RPMI7951 (cell line): ENCODE measurements at places on chromosomes 2 and 18. TPM values are rescaled to one million over a fixed set of nuclear protein-coding genes. Genes with fewer than 3 reads are reported as not detected.

DNA sequence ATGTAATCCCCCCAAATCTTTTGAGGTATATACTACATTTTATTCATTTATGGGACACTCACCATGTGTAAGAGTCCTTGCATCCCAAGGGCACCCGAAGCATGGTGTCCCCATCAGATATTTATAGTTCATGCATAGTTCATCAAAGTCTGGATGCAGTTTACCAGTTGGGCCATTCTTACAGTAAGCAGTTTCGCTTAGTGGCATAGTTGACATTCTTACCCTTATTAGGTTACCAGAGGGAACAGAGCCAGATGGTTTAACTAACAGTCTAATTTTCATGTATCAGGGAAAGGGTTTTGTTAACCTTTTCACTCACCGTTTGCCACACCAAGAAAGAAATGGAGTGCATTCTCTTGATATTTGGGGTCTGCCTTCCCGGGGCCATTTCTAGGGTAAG lies 7.1 kb downstream of the ZNF407 start:
- DNase-seq = no peak

- DNase-seq = no peak
These were observed 145.9 kb upstream of the COPS8 start for GRCh38 chr2:236939721-236940231.

GRCh38 chr2:98377544-98377943 lies 31.3 kb downstream of the CNGA3 start:
- DNase-seq = no peak

GRCh38 chr2:157194097-157194688 lies 63.3 kb upstream of the GALNT5 start:
- DNase-seq = peak; percentile 62

Gene FAM161A
- 1.8 and 2.2 TPM in 2 replicates for total RNA-seq

DNA sequence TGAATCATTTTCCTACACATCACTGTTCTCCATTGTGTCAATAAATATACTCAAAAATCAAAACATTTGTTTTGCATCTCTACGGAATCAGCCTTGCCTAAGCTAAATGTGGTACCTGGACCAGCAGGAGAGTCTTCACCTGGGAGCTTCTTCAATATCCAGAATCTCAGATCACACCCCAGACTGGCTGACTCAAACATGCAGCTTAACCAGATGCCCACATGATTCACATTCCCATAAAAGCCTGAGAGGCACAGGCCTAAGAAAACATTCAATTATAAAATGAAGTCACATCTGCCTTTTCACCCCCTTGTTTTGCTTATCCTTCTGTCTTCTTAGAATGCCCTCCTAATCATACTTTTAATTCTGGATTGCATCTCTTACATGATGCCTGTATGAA lies 1045.5 kb upstream of the NXPH2 start:
- DNase-seq = no peak

- no peak for DNase-seq
These were observed 16.7 kb upstream of the LYPD6B start for GRCh38 chr2:149021761-149022160.

DNA sequence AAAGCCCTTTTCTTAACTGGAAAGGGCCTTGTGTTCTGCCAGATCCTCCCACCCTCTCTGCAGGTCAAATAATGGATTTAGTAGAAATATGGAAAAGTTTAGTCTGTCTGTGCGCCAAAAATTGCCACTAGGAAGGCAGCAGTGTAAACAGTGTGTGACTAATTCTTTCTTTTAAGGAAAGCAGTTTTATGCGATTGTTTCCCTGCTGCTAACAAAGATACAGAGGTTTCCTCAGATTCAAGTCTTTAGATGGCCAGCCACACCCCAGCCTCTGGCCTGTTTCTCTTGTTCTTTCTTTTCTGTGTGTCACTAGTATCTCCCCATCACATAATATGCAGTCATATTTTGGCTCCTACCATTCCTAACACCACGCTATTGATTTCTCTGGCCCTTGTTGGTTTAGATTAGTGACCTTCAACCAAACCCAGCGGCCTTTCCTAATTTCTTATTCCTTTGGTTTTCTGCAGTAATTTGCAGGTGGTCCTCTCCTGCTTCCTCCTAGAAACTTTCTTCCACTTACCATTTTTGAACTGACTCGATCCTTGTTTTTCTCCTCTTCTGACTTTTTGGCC lies 157.4 kb downstream of the LTBP1 start:
- peak; percentile 58 for DNase-seq

DNA sequence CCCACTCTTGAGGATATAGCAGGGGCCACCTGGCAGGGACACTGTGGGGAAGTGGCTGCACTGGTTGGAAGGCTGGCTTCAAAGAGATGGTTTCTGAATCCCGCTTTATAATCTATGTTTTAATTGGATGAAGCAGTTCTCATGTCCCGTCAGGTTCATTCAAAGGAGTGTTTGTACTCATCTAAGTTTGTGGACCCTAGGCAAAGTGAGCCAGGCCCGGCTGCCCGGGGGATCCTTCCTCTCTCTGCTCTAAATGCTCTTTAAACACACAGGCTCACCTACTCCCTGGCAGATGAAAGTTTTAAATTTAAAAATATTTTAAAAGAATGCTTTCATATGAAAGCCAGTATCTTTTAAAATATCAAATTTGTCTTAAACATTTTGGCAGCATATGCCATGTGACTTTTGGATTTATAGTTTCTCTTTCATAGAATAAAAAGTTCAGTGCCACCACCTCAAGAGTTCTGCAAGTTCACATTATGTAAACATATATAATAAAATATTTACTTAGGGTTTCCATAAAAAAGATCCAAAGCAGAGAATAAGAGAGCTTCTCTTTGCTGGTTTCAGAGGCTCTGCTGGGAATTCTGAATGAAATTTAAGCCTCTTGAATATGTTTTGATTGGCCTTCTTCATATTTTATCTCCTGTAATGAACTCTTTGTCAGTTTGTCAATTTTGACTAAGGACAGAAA lies 143.5 kb upstream of the ALPP start:
- no peak for DNase-seq

Gene GYPC
- 185 and 192 TPM in 2 replicates for total RNA-seq

DNA sequence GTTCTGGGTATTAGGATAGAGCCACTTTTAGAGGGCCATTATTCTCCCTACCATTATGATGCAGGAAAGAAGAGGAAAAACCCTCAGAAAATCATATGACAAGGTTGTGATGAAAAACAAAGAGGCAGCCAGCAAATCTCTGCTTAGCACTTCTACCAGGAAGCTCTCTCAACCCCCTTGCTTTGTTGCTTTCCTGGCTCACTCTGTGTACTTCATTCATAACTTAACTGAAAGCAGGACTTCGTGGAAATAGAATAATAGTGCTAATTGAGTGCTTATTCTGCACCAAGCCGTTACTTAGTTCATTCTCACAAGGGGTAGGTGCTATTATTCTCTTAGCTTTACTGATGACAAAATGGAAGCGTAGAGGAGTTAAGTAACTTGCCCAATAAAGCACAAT lies 354.1 kb downstream of the HRH4 start:
- no peak for DNase-seq

- DNase-seq = no peak
These were observed 223.9 kb downstream of the ERBB4 start for GRCh38 chr2:212314680-212315079.

DNA sequence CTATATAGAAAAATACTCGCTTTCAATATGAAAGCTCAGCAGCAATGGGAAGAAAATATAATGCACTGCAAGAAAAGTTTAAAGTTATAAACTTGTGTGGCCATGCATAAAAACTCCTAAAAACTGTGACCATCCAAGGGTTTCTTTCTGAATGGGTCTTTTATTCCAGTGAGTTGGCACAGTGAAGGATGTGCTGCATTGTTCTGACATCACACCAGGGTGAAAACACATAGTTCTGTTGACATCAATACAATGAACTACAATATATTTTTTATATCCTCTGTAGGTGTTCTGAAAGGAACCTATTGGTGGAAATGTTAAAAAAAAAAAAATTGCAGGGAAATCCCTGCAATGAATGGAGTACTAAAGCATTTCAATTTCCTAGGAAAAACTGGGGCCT lies 80.2 kb downstream of the CDH20 start:
- DNase-seq = no peak

GRCh38 chr18:5456577-5457461 lies 87.0 kb downstream of the EPB41L3 start:
- DNase-seq = peak; percentile 3

DNA sequence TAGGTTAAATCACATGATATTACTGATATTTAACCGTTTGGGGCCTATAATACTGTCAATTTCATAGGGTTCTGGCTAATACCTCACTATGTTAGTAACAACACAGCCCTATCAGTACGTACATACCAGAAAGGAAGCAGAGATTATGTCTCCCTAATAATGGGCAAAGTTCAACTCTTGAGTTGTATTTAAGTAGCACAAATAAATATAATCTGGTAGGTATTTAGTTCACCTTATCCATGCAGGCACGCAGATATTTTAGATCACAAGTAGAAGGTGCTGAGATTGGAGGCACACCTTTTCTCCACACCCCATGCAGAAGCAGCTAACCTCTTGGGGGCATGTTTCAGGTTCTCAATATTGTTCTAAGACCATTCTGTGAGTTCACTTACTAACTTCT lies 118.9 kb downstream of the IRS1 start:
- DNase-seq = no peak

Gene TTLL4
- 17.5 and 28.7 TPM in 2 replicates for total RNA-seq

Gene GALNT14
- 1.7 and 3.2 TPM in 2 replicates for total RNA-seq

GRCh38 chr2:218429911-218430692 lies 11.2 kb downstream of the VIL1 start:
- no peak for DNase-seq

GRCh38 chr2:17581831-17582230 lies 41.3 kb downstream of the VSNL1 start:
- no peak for DNase-seq

DNA sequence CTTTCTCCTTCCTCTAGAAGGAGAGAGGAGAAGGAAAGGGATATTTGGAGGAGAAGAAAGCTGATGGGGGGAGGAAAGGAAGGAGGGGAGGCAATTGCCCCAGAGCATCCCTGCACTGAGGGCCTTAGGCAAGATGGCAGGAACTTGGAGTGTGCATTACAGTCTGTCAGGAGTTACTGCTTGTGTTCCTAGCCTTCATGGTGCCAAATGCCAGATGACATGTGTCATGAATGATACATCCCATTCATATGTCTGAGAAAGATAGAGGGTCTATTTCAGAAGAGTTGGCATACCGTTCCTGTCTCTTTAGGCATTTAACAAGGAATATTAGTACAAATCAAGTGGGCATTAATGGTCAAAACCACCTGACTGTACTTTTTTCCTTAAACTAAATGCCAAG lies 232.1 kb upstream of the NT5C1B start:
- no peak for DNase-seq

- no peak for DNase-seq
These were observed 1793.4 kb downstream of the SUCLG1 start for GRCh38 chr2:82665691-82666090.

- no peak for DNase-seq
These were observed 309.6 kb upstream of the SKOR2 start for GRCh38 chr18:47560723-47561715.

Gene SERPINB13
- not detected in 2 replicates for total RNA-seq

Gene TDRD15
- total RNA-seq = not detected in 2 replicates

- DNase-seq = no peak
These were observed 88.7 kb downstream of the COBLL1 start for GRCh38 chr2:164752956-164753355.

- DNase-seq = no peak
These were observed 23.0 kb downstream of the SCN1A start for GRCh38 chr2:166104773-166105172.

DNA sequence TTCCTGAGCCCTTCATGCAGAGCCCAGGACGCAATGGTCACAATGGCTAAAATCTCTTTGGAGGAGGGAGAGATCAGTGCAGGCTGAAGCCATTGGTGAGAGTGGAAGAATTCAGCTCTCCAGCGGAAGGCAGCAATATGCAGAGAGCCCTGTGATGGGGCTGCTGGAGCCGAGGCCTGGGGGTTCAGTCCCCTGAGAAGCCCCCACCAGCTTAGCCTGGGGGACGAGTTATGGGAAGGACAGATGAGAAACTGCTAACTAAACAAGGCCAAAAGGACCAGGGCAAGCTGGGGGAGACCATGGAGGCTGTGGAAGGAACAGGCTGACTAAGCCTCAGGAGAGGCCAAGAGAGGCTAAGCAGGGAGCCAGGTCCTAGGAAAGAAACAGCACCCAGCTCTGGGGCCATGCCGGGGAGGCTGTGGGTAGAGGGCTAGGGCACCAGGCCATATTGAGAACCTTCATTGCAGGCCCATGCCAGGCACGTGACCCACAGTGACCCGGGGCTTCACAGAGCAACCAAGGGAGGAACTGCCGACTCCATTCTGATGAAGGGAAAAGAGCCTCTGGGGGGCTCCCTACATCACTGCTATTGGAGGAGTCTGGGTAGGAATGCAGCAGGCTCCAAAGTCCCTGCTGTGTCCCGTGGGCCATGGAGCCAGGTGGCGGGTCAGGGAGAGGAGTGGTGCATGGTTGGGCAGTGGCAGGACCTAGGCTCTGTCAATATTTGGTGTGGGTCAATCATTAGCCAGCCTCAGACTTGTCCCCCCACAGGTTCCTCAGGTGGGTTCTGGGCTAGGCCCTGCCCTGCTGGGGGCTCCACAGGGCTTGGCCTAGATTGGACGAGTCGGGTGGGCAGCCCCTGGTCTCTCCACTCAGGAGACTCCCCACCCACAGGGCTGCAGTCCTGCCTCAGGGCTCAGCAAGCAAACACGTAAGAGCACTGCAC lies 19.8 kb downstream of the PROC start:
- DNase-seq = no peak

DNA sequence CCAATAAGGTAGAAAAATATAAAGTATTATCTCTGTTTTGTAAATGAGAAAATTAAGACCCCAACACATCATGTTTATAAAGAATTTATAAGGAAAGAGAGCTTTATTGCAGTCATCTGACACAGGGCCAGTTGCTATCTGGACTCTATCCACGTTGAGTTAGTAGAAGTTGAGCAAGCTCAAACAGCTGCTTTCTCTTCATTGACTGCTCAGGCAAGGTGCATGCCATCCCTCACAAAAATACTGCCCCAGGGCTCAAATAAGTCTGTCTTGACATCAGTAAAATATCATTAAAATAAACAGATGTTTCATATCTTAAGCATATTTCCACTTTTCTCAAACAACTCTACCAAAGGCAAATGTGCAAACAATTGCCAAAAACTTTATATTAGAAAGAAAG lies 14.8 kb downstream of the COL5A2 start:
- peak; percentile 81 for DNase-seq

GRCh38 chr2:62266433-62267038 lies 70.6 kb downstream of the B3GNT2 start:
- DNase-seq = peak; percentile 93

DNA sequence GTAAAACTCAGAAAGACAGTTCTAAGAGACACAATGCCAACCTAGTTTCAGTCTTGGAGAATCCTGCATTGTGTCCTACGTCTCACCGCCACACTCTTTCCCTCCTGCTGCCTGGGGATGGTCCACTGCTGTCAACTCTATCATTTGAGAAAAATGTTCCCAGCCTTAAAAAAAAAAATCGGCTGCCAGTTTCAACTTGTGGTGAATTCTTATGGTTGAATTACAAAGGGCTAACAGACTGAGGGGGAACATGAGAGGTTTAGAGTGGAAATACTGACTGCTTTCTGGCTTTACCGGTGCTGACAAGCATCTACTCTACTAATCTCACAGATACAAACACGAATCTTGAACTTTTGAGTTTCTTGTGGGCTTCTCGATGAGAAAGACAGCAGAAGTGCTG lies 74.0 kb downstream of the NAB1 start:
- DNase-seq = no peak

GRCh38 chr2:237156031-237156856 lies 70.6 kb downstream of the COPS8 start:
- peak; percentile 98 for DNase-seq

GRCh38 chr2:86283411-86284030 lies 53.9 kb downstream of the REEP1 start:
- DNase-seq = no peak

Gene SP9
- not detected in 2 replicates for total RNA-seq
